ENCODE measurements at places on chromosomes 12 and 14.

- no peak for DNase-seq
Measured at GRCh38 chr12:3587402-3588013, 96.5 kb downstream of the PRMT8 start.

- no peak for DNase-seq
Measured at GRCh38 chr14:29461506-29461905, 466.1 kb downstream of the PRKD1 start.

DNA sequence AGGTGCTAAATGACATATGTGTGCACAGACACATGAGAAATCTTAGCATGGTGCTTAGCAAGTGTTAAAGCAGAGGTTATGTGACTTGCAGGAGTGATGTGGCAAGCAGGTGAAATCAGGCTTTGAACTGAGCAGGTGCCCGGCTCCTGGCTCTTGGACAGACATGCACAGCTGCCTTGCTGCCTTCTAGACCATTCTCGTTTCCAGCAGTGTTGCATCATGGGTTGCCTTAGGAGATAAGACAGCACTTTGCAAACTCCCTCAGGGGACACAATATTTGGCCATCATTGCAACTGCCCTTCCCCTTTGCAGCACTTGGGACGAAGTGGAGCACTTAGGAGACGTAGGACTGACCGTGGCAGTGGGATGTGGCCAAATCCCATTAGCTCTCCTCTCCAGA is 17.2 kb upstream of the GSC start:
- DNase-seq: no peak

GRCh38 chr14:61417883-61418455 is 96.6 kb downstream of the PRKCH start:
- no peak for DNase-seq

GRCh38 chr14:99100497-99101270 is 171.3 kb downstream of the BCL11B start:
- no peak for DNase-seq

- DNase-seq: no peak
Measured at GRCh38 chr12:30913323-30913722, 13.2 kb upstream of the TSPAN11 start.

DNA sequence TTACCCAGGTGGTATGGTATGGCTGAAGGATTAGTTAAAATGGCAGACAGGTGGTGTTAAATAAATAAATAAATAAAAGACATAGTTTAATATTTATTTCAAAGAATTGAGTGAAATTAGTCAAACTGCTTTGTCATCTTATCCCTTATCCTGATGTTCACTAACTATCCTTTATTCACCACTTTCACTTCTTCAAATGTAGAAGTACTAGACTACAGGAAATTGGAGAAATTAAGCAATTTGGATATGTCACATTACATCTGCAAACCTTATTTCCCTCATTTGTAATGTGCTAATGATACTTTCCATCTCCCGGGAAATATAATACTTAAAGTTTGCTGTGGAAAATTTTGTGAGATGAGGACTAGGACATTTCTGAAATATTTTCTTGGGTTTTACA is 1195.7 kb downstream of the LRFN5 start:
- DNase-seq: no peak

DNA sequence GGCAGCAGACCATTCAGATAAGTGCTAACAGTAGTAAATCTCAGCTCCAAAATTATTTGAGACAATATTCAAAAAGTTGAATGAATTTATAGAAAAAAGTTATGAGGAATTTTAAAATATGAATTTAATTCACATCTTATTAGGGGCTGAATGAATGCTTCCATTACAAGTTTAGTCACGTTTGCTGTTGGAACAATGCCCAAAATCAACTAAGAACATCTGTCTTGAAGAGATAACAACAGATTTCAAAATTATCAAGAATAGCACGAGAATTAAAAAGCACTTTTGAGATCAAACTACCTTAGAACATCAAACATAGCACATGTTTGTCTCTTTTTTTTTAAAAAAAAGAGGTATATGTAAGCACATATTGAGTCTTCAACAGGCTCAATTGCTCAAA is 115.4 kb upstream of the PPFIA2 start:
- DNase-seq: no peak

DNA sequence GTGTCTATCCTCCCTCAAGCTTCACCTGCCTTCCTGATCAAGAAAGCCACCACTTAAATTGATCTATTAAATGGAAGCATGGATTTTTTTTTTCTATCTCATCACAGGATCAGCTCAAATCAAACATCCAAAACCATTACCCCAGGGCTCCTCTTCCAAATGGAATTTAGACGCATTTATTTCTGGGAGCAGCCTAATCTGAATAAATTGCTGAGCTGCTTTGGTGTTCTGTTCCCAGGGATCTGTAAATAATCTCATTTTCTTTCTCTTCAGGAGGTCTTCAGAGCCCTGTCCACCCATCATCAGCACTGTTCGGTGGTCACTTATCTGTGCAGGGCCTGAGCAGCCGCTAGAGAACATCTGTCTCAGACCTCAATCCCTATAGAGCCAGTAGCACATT is 695.4 kb upstream of the TMEM132C start:
- DNase-seq: no peak

GRCh38 chr14:67186172-67186768 is 3.0 kb upstream of the GARIN2 start:
- no peak for DNase-seq

GRCh38 chr12:70628701-70629480 is 8.3 kb downstream of the PTPRB start:
- DNase-seq: no peak
